ENCODE measurements at places on chromosomes 3 and 15.
A peak's percentile ranks its signal among the peaks of the same experiment; 100 is the strongest.

GRCh38 chr3:141656771-141657170 is 81.3 kb upstream of the RNF7 start:
- DNase-seq = no peak

GRCh38 chr15:76533060-76533820 is 196.7 kb downstream of the ISL2 start:
- DNase-seq = no peak

GRCh38 chr3:169218314-169218983 is 445.1 kb downstream of the MECOM start:
- peak; percentile 64 for DNase-seq

GRCh38 chr15:71290881-71291635 is 175.8 kb downstream of the THSD4 start:
- no peak for DNase-seq

DNA sequence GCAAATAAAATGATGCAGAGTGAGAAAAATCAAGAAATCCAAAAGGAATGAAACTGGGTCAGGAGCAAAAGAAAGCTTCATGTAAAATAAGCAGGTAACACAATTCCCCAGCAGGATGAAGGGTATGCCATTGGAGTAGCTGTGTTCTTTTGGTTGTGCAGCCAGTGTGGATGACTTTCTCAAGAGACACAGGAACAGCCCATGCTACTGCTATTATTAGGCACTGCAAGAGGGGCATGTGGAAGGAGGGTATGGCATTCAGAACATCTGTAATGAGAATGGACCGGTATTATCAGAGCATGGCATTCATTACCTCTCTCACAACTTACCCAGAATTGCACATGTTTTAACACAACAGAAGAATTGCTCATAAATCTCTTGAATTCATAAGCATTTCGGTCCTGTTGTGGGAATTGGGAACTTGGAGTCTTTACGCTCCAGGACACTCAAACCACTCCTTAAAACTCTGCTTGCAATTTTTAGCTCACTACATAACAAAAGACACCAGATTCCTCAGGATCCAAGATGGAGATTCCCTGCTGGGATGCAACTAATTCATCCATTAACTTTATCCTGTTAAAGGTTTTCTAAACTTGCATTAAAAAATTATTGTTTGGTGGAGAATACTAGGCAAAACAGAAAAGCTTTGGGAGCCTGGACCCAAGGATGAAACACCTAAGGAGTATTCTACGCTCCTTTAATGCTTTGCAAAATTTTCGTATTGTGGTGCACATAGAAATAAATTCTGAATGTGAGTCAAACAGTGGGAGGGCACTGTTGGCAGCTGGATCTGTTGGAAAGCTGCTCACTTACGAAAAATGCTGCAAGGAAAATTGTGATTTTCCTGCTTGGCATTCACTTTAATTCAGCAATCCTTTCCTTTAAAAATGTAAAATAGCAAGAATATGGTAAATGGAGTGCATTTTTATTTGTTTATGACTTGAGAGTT is 34.6 kb upstream of the CDIN1 start:
- no peak for DNase-seq

- DNase-seq = no peak
Measured at GRCh38 chr15:28107904-28108275, 8.8 kb upstream of the OCA2 start.

GRCh38 chr3:163490119-163490518 is 1588.2 kb downstream of the SI start:
- DNase-seq = peak; percentile 31

DNA sequence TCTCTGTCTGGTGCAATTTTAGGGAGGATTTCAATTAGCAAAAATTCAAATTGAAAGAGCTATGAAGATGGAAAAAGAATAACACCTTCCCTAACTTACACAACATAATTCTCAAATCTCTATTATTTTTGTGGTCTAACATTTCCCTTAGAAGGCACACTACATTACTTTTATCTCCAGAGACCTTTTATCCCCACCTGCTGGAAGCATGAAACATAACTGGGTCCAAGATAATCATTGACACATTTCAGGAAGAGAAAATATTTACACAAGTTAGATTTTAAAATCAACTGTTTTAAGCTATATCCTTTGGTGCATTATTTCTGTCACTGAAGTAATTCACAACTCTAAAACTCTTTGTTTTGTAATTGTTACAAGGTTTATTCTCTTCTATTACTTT is 779.5 kb downstream of the ROBO1 start:
- DNase-seq = no peak

GRCh38 chr3:194817936-194818335 is 132.3 kb downstream of the FAM43A start:
- DNase-seq = no peak

GRCh38 chr3:9897408-9898372 is 5.0 kb upstream of the IL17RE start:
- DNase-seq = peak; percentile 96

DNA sequence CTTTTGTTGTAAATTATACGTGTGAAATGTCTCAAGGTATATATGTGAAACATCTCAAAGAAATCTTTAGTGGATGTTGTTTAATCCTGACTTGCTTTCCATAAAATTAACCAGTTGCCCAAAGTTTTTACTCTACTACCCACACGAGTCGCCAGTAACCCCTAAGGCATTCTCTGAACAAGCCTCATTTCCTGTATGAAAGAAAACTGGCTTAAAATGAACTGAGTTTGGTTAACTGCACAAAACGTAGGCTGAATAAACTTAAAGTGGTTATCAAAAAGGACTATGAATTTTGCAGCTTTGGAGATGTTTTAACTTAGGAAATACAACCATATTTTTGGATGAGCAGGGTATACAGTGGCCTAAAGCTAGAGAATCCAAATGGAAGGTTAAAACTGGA is 2.7 kb upstream of the APPL1 start:
- no peak for DNase-seq

DNA sequence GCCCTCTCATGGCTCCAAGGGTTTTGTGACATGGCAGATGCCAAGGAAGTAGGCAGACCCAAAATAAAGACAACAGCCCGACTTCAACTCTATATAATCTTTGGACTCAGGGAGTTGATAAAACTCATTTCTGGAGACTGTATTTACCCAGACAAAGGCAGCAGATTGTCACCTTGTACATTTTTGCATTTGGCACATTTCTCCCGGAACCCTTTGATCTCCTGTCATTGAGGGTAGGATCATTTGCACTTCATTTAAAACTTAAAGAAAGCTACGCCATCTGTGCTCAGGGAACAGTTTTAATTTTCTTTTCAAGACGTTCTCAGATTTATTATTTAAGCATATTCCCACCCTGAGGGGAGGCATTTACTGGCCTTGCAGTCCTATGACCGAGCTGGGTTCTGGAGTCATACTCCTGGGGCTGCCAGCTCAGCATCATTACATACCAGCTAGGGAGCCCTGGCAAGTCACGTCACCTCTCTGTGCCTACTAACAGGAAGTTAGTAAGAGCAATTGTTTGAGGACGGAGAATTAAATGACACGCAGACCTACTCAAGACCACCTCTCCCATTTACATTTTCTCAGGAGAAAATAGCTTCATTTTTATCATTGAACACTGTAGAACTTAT is 5.9 kb downstream of the CDCP1 start:
- no peak for DNase-seq

DNA sequence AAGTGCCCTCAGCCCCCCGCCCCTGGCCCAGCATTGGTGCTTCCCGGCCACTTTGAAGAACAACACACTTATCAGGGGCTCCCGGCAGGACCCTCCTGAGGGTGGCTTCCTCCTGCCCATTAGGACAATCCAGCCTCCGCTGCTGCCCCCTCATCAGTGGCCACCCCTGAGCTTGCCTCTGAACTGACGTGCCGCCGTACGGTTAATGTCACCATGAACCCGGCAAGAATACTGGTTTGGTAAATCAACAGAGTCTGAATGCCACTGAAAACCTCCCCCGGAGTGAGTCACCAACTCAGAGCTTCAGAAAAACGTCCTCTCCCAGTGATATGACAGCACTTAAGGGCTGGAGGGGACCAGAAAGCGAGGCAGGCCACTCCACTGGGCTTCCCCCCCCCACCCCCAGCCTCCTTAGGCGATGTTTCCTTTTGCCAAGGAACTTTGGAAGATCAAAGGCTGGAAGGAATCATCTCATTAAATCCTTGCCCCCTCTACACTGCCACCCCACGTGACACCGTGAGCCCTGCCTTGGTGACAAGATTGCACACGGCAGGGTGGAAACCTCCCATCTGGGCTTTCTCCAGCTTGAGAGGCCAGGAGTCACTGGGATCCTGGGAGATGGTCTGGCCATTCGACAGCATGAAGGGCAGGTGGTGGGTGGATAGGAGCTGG is 142.1 kb downstream of the NUP210 start:
- no peak for DNase-seq

- DNase-seq = no peak
Measured at GRCh38 chr3:113794526-113794925, 44.1 kb upstream of the GRAMD1C start.

DNA sequence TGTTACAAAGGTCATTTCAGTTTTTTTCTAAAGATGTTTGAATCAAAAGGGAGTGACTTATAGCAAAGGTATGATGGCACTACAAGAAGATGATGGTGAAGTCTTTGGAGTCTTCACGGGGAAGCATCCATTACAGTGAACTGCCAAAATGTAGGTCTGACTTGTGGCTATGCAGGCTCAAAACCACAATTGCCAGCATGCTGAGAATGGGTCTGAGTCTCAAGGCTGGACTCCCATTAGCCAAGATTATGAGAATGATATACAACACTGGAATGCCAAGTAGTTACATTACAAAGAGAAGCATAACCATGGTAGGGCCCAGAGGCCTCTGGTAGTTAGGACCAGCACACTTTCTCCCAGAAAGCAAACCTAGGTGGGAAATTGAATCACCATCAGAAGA is 194.2 kb downstream of the MTHFS start:
- no peak for DNase-seq

DNA sequence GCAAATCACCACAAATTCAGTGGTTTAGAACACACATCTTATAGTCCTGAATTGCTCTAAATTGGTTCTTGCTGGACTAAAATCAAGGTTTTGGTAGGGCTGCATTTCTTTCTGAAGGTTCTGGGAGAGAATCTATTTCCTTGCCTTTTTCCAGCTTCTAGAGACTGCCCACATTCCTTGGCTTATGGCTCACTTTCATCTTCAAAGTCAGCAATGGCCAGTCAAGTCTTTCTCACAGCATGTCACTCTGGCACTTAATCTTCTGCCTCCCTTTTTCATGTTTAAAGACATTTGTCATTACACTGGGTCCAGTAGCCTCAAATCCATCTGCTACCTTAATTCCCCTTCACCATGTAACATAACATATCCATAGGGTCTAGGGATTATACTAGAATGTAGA is 149.0 kb downstream of the NEK10 start:
- DNase-seq = no peak

- no peak for DNase-seq
Measured at GRCh38 chr3:47152578-47152977, 11.3 kb downstream of the SETD2 start.

GRCh38 chr15:44243829-44244228 is 44.7 kb upstream of the GOLM2 start:
- DNase-seq = no peak

DNA sequence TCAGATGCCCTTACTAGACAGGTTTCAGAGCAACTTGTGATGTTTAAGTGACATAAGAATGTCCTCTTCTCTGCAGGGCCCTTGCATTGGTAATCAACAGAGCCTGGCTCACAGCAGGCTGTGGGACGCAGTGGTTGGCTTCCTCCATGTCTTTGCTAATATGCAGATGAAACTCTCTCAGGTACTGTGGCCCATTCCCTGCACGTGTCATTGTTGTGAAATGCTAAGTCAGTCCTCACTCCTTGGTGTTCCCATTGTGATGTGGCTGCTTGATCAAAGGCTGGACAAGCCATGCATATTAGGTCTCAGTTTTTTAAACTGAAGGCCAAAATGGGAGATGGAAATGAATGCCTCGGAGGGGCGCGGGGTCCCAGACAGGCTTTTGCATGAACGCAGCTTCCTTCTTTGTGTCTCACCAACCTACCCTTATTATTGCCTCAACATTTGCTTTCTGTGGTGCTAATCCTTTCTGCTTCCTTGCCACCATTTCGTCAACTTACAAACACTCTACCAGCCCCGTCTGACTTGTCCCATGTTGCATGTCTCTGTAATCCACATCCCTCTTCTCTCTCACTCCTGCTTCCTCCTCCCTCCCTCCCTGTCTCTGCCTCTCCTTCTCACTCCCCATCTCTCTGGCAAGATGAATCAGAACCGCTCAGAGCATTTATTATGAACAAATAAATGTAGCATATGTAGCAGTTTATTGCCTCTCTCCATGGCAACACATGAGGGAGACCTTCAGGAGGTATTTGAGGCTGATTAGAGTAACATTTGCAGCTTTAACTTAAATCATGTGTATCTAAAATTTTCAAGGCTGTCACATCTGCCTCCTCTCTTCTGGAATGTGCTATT is 133.2 kb upstream of the CHRM5 start:
- DNase-seq = no peak

- DNase-seq = no peak
Measured at GRCh38 chr3:170709046-170709445, 123.2 kb upstream of the SLC7A14 start.

GRCh38 chr3:122988508-122988907 is 39.1 kb downstream of the SEMA5B start:
- DNase-seq = no peak

DNA sequence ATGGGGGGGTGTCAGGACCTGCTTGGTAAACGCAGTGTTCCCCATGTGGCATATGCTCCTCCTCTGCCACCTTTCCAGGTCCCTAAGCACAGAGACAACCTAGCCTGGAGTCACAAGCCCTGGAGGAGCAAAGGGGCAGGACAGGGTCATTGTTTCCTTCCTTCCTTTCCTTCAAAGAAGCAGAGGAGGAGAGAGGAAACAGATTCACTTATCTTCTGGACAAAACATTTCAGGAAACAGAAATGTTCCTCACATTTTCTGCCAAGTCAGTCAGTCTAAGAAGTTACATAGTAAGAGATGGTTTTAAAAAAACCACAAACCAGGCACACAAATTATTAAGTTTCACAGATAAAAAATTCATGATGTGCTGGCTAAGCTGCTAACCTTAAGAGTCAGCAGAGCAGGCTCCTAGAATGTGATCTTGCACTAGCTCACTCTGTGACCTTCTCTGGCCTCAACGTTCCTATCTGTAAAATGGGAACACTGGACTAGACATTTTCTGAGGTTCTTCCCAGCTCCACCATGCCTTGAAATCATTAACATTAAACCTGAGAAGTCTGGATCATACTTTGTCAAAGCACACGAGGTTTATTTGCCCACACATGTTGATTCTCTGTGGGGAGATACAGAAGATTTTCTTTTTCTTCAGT is 47.9 kb downstream of the ATP13A5 start:
- DNase-seq = no peak

DNA sequence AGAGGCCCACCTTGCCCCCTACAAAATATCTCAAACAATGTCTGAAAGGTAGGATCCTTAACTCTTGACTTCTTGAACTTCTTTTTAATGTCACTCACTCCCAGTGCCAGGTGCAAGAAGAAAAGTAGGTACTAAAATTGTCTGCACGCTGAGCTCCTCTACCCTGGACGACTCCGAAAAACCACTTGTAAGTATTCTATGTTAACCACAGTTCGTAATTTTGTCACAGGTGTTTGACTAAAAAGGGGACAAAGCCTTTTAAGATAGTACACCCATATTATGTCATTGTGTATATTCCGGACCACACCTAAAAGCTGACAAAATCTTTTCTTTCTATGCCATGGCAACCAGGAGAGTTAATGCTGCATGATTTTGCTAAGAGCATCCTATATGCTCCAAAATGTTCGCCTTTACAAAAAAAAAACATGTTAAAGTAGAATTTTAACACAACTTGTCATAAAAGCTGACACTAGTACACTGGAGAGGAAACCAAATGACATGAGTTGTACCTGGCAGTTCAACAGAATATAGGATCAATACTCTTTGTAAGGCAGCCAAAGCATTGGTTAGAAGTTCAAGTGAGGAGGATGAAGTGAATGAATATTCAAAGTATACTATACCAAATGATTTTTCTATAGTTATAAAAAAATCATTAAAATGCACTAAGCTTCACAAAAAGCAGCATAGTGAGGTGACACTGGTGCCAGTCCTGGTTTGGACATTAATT is 210.5 kb downstream of the FOXP1 start:
- DNase-seq = no peak
